Stimulated activated CD8-positive, alpha-beta memory T cell treated with anti-CD3 and anti-CD28 coated beads, Interleukin-15, amount 100 ng/mL, for 48 hours (primary cell): ENCODE measurements at places on chromosomes 5 and 9.

DNA sequence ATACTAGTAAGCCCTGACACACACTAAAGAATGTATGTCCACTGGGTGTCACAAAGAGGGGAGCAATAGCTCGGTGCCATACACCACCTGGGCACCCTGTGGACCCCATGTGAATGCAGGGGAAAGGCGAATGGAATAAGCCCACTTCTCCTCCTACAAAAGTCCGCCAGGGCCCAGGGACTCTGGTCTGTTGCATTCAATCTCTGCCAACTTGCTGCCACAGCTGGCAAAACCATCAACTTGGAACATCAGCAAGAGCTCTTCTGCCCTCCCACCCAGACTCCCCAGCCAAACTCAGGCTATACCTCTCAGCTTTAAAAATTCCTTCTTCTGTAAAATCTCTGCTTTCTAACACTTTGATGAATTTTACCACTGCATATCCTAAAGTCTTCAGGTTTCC lies 54.5 kb downstream of the PFDN1 start:
- no peak for DNase-seq

GRCh38 chr9:113389451-113389850 lies 11.6 kb downstream of the ALAD start:
- DNase-seq = no peak

- no peak for DNase-seq
Observed at GRCh38 chr5:124279146-124279876, 467.1 kb downstream of the ZNF608 start.

- no peak for DNase-seq
Observed at GRCh38 chr5:90962481-90962880, 403.9 kb downstream of the ADGRV1 start.
